Stimulated activated CD8-positive, alpha-beta memory T cell treated with anti-CD3 and anti-CD28 coated beads, Interleukin-12 subunit alpha, Interleukin-12 subunit beta, amount 100 ng/mL, for 4 hours (primary cell): ENCODE measurements at places on chromosomes 16 and 17.
A peak's percentile ranks its signal among the peaks of the same experiment; 100 is the strongest.

GRCh38 chr17:67322042-67322787 lies 44.2 kb downstream of the PSMD12 start:
- no peak for DNase-seq

DNA sequence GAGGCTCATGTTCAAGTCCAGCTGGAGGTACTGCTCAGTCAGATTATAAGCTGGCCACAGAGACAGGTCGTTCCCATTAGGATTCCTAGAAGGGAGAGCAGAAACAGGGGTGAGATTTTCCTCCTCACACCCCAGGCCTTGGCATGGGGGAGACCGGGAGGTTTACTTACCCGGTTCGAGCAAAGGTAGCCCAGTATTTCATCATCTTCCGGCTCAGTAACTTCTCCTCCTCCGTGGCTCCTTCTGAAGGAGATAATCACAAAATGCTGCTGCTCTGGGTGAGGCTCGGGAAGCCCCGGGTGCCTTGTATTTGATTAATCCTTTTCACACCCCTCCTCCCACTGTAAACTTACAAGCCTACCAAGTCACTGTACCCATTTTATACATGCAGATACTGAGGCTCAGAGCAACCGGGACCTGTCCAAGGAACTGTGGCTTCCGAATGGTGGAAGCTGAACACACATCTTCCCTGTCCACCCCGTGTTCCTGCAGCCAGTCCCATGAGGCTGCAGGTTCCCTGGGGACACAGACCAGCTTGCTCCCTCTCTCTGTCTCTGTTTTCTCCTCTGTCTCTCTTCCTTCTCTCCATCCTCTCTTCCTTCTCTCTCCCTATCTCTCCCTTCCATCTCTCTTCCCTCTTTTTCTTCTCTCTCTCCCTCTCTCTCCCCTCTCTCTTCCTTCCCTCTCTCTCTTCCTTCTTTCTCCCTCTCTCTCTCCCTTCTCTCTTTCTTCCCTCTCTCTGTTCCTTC lies 13.9 kb upstream of the CES1 start:
- DNase-seq = no peak

GRCh38 chr17:44273607-44274006 lies 5.7 kb upstream of the SLC4A1 start:
- DNase-seq = no peak

DNA sequence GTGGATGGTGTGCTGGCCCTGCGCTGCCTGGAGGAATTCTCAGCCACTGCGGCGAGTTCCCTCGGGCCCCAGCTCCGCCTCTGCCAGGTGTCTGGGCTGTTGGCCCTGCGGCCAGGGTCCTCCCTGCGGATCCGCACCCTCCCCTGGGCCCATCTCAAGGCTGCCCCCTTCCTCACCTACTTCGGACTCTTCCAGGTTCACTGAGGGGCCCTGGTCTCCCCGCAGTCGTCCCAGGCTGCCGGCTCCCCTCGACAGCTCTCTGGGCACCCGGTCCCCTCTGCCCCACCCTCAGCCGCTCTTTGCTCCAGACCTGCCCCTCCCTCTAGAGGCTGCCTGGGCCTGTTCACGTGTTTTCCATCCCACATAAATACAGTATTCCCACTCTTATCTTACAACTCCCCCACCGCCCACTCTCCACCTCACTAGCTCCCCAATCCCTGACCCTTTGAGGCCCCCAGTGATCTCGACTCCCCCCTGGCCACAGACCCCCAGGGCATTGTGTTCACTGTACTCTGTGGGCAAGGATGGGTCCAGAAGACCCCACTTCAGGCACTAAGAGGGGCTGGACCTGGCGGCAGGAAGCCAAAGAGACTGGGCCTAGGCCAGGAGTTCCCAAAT lies 1.3 kb upstream of the TNFSF13 start:
- no peak for DNase-seq

GRCh38 chr16:69613378-69614154 lies 47.8 kb downstream of the NFAT5 start:
- DNase-seq = no peak

DNA sequence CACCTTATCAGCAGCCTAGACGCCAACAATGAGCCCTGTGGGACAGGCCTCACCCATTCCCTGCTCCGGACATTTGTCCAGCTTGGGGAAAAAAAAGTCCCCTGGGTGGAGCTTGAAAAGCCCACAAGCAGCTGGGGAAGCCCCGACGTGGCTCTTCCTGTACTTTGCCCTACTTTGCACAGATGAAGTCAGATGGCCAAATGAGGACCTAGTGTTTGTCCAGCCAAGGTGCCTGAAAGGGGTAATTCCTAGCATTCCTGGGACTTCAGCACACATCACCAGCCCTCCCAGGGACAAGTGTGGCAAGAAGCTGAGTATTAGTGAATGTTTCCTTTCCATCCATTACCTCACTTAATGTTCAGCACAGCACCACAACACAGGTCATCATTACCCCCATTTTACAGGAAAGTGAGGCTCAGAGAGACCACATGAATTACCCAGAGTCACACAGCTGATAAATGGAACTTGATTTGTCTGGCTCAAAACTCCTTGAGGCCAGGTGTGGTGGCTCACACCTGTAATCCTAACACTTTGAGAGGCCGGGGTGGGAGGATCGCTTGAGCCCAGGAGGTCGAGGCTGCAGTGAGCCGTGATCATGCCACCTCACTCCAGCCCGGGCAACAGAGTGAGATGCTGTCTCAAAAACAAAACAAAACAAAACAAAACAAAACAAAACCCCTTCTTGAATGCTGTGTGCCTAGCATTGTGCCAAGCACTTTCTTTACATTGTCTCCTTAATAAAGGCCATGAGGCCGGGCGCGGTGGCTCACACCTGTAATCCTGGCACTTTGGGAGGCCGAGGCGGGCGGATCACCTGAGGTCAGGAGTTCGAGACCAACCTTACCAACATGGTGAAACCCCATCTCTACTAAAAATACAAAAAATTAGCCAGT lies 19.9 kb upstream of the PLLP start:
- DNase-seq = no peak

DNA sequence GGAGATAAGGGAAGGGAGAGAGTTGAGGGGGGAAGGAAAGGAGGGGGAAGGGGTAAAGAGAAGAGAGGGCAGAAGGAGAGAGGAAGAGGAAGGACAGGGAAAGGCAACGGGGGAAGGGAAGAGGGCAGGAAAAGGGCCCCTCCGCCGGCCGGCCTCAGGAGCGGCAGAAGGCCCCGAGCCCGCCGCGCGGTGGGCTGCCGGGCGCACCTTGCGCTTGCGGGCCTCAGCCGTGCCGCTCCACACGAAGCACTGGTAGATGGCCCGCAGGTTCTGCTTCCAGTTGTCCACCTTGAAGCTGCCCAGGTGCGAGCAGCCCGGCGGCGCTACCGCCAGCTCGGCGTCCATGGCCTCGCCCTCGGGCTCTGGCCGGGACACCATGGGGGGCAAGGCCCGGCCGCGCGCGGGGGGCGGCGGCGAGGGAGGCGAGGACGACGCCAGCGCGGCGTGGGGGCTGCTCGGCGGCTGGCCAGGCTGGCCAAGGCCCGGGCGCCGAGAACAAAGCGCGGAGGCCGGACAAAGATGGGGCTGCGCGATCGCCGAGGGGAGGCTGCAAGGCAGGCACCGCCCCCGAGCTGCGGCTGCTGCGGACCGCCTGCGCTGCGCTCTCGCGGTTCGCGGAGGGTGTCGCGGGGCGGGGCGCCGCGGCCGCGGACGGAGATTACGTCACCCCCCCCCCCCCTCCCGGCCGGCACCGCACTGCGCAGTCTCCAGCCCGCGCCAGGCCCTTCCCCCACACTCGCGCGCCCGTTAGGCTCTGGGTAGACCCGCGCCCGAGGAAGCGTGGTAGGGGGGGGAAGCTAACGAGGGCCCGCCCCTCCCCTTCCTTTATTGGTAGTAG lies at the start of gene USP22:
USP22 (minus strand) TSS at position 554 of the 838 bp plus-strand sequence; CDS start at position 378, 176 bp downstream.
- peak; percentile 93 for DNase-seq
